ENCODE measurements at places on chromosomes 16 and 17. TPM values are rescaled to one million over a fixed set of nuclear protein-coding genes. Genes with fewer than 3 reads are reported as not detected.

MAF gene
- total RNA-seq = 14.9 TPM

CSF3 gene
- total RNA-seq = 1.4 TPM

RAB26 gene
- 1.1 TPM for total RNA-seq

TNFSF13 gene
- total RNA-seq = 0.44 TPM
